Epithelial cell of alveolus of lung (primary cell): ENCODE measurements at places on chromosomes 3 and 15. TPM values are rescaled to one million over a fixed set of nuclear protein-coding genes. Genes with fewer than 3 reads are reported as not detected.

CLSTN2 gene
- total RNA-seq = under 0.01 and 0.24 TPM in 2 replicates

ATP8B4 gene
- total RNA-seq = 0.39 and 2.2 TPM in 2 replicates

POLG gene
- total RNA-seq = 64.4 and 65.2 TPM in 2 replicates

SEMA3B gene
- 3.1 and 26.3 TPM in 2 replicates for total RNA-seq

UBE3A gene
- total RNA-seq = 40.5 and 54.9 TPM in 2 replicates
